ENCODE measurements at places on chromosomes 3 and 15. TPM values are rescaled to one million over a fixed set of nuclear protein-coding genes. Genes with fewer than 3 reads are reported as not detected.

DNA sequence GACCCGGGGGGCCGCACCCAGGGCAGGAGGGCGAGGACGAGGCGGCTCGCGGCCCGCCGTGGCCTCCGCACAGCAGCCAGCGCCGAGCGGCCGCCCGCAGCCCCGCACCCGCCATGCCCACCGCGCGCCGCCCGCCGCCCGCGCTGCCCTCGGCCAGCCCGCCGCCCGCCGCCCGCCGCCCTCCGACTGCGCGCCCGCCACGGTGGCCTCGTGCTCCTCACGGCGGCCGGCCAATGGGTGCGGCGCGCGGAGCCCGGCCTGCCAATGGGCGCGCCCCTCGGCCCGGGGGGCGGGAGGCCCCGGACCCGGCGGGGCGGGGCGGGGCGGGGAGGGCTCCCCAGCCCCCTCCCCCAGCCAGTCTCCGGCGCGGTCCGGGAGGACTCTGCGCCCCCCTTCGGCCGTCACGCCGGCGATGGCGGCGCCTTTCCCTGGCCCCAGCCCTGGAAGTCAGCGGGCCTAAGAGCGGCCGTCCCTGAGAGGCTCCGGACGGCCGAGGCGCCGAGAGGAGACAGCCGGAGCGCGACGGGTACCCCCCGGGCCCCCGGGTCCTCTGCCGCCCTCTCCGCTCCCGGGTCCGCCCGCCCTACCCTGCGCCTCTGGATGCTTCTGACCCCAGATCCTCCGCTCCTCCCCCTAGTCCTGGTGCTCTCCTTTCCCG is at the start of gene NT5DC2:
Gene NT5DC2, minus strand, starts transcription at position 235 of the 658 bp plus-strand sequence. Its CDS starts 120 bp downstream, at position 115.
- peaks cover 57% of the 10 kb centered on the region for H3K4me1 ChIP-seq
- H3K36me3 ChIP-seq = no peaks in the 10 kb centered on the region
- peak within 1 kb of the TSS; percentile 34 for H3K4me3 ChIP-seq
- peak; percentile 58 for DNase-seq

DNA sequence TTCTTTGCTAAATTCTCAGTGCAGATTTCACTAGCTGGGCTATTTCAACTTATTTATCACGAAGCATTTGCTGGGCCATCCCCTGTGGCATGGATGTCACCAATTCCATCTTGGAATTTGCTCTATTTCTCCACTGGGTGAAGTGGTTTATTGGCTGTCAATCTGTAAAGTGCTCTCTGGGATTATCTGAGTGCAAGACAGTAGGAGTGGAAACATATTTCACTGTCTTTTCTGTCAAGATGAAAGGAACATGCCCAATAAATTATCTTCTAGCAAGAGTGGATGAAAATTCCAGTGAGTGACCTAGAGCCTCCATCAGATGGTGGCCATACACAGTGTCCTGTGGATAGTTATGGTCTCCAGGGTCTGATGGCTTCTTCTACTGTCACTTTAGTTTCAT is 25.1 kb upstream of the CTDSPL start:
- no peak overlapping the region for H3K27ac ChIP-seq
- H3K4me3 ChIP-seq = no peak overlapping the region
- no peaks in the 10 kb centered on the region for H3K27me3 ChIP-seq
- no peak for DNase-seq
- no peaks in the 10 kb centered on the region for H3K36me3 ChIP-seq

DNA sequence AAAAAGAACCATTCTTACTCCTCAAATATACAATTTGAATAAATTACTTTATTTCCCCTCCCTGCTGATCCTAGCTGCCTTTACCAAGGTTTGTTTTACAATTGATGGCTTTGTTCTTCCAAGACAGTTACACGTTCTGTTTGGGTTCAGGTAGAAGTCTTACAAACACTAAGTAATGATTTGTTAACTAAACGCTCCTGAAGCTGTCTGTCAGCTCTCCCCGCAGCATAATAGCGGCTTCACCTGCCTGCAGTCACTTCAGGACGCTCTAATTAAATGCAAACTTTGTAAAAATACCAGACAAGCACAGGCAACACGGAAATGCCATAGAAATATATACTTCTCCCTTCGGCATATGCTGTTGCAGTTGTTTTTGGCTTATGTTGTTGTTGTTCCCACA is 176.4 kb upstream of the MDFIC2 start:
- H3K27ac ChIP-seq = no peak overlapping the region
- no peak for DNase-seq
- H3K36me3 ChIP-seq = no peaks in the 10 kb centered on the region
- no peaks in the 10 kb centered on the region for H3K4me1 ChIP-seq
- peaks cover 2% of the 10 kb centered on the region for H3K27me3 ChIP-seq
- no peak overlapping the region for H3K4me3 ChIP-seq

DNA sequence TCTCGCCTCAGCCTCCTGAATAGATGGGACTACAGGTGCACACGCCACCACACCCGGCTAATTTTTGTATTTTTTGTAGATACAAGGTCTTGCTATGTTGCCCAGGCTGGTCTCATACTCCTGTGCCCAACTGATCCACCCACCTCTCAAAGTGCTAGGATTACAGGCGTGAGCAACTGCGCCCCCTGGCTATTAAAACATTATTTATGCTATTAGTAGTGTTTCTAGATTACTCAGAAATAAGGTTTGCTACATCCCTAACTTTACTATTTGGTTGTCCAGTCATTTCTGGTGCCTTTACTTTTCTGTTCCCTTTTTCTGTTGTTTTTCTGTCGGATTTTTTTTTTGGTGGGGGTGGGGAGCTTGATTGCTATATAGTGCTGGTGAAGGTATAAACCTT is 393.6 kb upstream of the TPM1 start:
- H3K36me3 ChIP-seq = no peaks in the 10 kb centered on the region
- H3K4me3 ChIP-seq = no peak overlapping the region
- peaks cover 3% of the 10 kb centered on the region for H3K27me3 ChIP-seq
- H3K4me1 ChIP-seq = no peaks in the 10 kb centered on the region

Gene ZPLD1
- not detected for total RNA-seq

Gene FBXW12
- total RNA-seq = not detected

GRCh38 chr15:31758126-31758525 is 272.2 kb upstream of the CHRNA7 start:
- H3K4me3 ChIP-seq = no peak overlapping the region
- H3K4me1 ChIP-seq = no peaks in the 10 kb centered on the region
- H3K27me3 ChIP-seq = no peaks in the 10 kb centered on the region
- no peak overlapping the region for H3K27ac ChIP-seq

- no peaks in the 10 kb centered on the region for H3K27me3 ChIP-seq
- H3K4me1 ChIP-seq = no peaks in the 10 kb centered on the region
- H3K4me3 ChIP-seq = no peak overlapping the region
- no peaks in the 10 kb centered on the region for H3K36me3 ChIP-seq
- DNase-seq = no peak
Measured at GRCh38 chr15:26872206-26872605, 5.3 kb downstream of the GABRA5 start.

DNA sequence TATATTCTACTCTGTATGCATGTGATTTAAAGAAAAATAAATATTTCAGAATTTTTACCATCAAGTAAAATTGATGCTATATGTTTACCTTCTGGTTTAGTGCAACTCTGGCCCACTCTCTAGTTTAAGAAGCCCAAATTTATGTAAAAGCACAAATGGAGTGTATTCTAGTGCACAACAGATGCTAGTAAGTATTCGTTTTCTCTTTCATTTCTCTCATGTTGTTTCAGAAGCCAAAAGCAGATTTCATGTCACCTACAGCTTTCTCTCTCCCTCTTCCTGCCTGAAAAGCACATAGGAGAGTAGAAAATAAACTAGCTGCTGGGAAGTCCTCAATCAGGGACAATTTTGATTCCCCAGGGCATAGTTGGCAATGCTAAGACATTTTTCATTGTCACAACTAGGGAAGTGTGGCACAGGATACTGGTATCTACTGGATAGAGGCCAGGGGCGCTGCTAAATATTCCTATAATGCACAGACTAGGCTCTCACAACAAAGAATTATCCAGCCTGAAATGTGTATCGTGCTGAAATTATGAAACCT is 147.4 kb upstream of the ARHGEF26 start:
- peaks cover 4% of the 10 kb centered on the region for H3K4me1 ChIP-seq
- no peaks in the 10 kb centered on the region for H3K27me3 ChIP-seq
- no peak for DNase-seq
- no peak overlapping the region for H3K4me3 ChIP-seq

GRCh38 chr15:56871185-56871584 is 47.3 kb upstream of the TCF12 start:
- peak overlapping the region; percentile 58 for H3K27ac ChIP-seq
- H3K27me3 ChIP-seq = no peaks in the 10 kb centered on the region
- H3K4me1 ChIP-seq = peaks cover 16% of the 10 kb centered on the region
- no peak overlapping the region for H3K4me3 ChIP-seq

DNA sequence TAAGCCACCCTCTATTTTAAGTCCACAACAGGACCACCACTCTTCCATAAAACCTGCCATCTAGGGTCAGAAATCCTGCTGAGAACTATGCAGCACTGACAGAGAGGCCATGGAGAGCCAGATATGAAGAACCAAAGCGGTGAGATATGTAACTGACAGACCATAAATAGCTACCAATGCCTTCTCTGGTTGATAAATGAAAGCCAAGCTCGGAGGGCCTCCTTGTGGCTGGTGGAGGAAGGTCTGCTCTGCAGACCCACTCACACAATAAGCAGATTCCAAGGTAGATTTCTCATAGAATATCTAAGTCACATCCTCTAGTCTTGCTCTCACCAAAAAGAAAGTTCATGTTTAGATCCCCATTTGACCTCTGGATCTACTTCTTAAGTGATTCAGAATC is 38.9 kb downstream of the RYK start:
- H3K4me1 ChIP-seq = peaks cover 3% of the 10 kb centered on the region
- peak; percentile 75 for DNase-seq
- no peak overlapping the region for H3K27ac ChIP-seq
- H3K36me3 ChIP-seq = peaks cover 4% of the 10 kb centered on the region

DNA sequence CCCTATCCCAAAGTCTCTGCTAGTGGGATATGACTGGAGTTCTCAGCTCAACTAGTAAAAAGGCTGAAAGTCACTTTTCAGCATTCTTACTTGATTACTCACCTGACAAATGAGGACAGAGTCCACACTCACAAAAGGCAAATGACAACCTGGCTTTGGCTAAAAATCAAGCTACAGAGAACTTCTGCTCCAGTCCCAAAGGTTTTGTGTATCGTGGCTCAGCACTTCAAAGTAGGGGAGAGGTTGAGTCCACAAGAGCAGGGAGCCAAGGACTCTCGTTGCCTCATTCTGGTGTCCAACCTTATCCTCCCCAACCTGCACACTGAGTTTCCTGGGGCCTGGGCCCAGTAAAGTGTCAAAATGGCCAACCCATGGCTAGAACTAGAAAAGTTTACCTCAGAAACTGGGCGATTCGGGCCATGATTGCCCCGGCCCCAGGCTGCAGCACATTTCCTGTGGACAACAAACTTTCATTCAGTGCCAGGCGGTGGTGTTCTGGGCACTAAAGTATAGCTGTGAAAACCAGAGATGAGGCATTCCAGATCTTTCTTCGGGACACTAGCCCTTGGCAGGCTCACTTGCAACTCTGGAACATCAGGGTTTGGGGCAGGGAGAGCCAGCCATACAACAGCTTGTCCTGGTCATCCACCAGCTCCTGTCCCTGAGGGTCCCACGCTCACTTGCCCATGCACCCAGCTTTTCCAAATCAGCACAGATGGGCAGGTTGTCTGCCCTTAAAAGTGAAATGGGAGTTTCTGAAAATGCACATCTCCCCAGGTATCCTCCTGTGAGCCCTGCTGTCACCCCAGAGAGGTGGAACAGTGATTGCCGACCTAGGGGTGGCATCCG is 3.1 kb downstream of the ACAA1 start:
- no peak overlapping the region for H3K27ac ChIP-seq
- peaks cover 14% of the 10 kb centered on the region for H3K4me1 ChIP-seq
- no peak overlapping the region for H3K4me3 ChIP-seq
- DNase-seq = no peak
- H3K36me3 ChIP-seq = peaks cover 2% of the 10 kb centered on the region
- no peaks in the 10 kb centered on the region for H3K27me3 ChIP-seq

DNA sequence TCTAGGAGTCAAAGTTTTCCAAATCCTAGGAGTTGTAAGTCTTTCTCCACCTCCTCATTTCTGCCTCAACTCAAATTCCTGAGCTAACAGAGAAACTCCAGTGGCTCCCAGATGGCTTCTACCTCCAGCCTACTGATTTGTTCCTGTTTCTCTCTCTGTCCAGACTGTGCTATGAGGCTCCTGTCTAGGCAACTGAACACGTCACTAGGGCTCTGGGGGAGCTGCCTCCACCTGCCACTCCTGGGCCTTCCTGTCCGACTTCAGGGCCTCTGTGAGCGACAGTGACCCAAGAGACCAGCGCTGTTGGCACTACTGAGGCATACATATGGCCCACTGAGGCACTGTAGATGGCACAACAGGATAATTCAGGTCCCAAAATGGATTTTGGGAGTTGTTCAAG is 71.4 kb downstream of the EXOG start:
- DNase-seq = no peak
- no peak overlapping the region for H3K4me3 ChIP-seq
- no peaks in the 10 kb centered on the region for H3K27me3 ChIP-seq
- no peaks in the 10 kb centered on the region for H3K4me1 ChIP-seq

Gene HRH1
- 16.2 TPM for total RNA-seq

GRCh38 chr3:187343670-187344069 is 24.5 kb upstream of the RTP4 start:
- H3K27ac ChIP-seq = no peak overlapping the region
- H3K36me3 ChIP-seq = no peaks in the 10 kb centered on the region
- H3K4me3 ChIP-seq = no peak overlapping the region
- no peaks in the 10 kb centered on the region for H3K4me1 ChIP-seq

GRCh38 chr3:17730318-17730967 is 12.0 kb downstream of the TBC1D5 start:
- H3K4me3 ChIP-seq = no peak overlapping the region
- no peaks in the 10 kb centered on the region for H3K27me3 ChIP-seq
- peak; percentile 60 for DNase-seq
- peaks cover 3% of the 10 kb centered on the region for H3K4me1 ChIP-seq
- no peak overlapping the region for H3K27ac ChIP-seq
- no peaks in the 10 kb centered on the region for H3K36me3 ChIP-seq

- H3K27ac ChIP-seq = no peak overlapping the region
- no peaks in the 10 kb centered on the region for H3K27me3 ChIP-seq
- peaks cover 10% of the 10 kb centered on the region for H3K4me1 ChIP-seq
- H3K4me3 ChIP-seq = no peak overlapping the region
- peaks cover 3% of the 10 kb centered on the region for H3K36me3 ChIP-seq
- DNase-seq = no peak
Measured at GRCh38 chr3:120749843-120750242, 7.3 kb downstream of the GTF2E1 start.

- peak within 1 kb of the TSS; percentile 81 for H3K4me3 ChIP-seq
- no peaks in the 10 kb centered on the region for H3K36me3 ChIP-seq
- H3K4me1 ChIP-seq = peaks cover 9% of the 10 kb centered on the region
- peak; percentile 49 for DNase-seq
- peak within 1 kb of the TSS; percentile 50 for H3K27ac ChIP-seq
- H3K27me3 ChIP-seq = no peaks in the 10 kb centered on the region
Measured at GRCh38 chr15:90529371-90530249, at the start of gene CRTC3. Gene CRTC3, plus strand, starts transcription at chr15:90529923. Its CDS starts 149 bp downstream, at chr15:90530072.

GRCh38 chr3:170107941-170108340 is 70.1 kb downstream of the GPR160 start:
- H3K36me3 ChIP-seq = peaks cover 2% of the 10 kb centered on the region
- no peaks in the 10 kb centered on the region for H3K27me3 ChIP-seq
- H3K4me3 ChIP-seq = no peak overlapping the region
- H3K27ac ChIP-seq = no peak overlapping the region
- H3K4me1 ChIP-seq = peaks cover 10% of the 10 kb centered on the region

- peaks cover 8% of the 10 kb centered on the region for H3K36me3 ChIP-seq
- DNase-seq = no peak
- peak overlapping the region; percentile 71 for H3K27ac ChIP-seq
- no peak overlapping the region for H3K4me3 ChIP-seq
- H3K4me1 ChIP-seq = peaks cover 6% of the 10 kb centered on the region
- H3K27me3 ChIP-seq = no peaks in the 10 kb centered on the region
Measured at GRCh38 chr3:47010111-47010712, 30.7 kb downstream of the NBEAL2 start.

Data from endothelial cell of umbilical vein (primary cell).